ENCODE measurements at places on chromosomes 16 and 17.

DNA sequence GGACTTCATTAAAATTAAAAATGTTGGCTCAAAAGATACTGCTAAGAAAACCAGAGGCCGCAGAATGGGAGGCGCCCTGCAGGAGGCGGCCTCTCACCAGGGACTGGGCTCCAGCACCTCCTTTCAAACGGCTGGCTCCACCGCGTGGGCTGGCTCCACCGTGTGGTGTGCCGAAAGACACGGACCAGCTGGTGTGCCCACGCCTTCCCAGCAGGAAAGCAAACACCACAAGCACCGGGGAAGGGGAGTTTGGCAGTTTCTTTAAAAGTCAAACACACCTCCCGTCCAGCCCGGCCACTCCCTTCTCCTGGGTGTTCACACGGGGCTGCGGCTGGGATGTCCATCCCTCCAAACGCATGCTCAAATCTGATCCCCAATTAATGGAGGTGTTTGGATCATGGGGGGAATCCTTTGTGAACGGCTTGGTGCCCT, 13.9 kb downstream of the HAGH start:
- H3K4me3 ChIP-seq, result no peak overlapping the region
- DNase-seq, result peak; percentile 53
- no peaks in the 10 kb centered on the region for H3K27me3 ChIP-seq
- peaks cover 13% of the 10 kb centered on the region for H3K36me3 ChIP-seq

GRCh38 chr17:76337413-76337777, 16.3 kb downstream of the PRPSAP1 start:
- no peaks in the 10 kb centered on the region for H3K27me3 ChIP-seq
- no peak overlapping the region for H3K27ac ChIP-seq

DNA sequence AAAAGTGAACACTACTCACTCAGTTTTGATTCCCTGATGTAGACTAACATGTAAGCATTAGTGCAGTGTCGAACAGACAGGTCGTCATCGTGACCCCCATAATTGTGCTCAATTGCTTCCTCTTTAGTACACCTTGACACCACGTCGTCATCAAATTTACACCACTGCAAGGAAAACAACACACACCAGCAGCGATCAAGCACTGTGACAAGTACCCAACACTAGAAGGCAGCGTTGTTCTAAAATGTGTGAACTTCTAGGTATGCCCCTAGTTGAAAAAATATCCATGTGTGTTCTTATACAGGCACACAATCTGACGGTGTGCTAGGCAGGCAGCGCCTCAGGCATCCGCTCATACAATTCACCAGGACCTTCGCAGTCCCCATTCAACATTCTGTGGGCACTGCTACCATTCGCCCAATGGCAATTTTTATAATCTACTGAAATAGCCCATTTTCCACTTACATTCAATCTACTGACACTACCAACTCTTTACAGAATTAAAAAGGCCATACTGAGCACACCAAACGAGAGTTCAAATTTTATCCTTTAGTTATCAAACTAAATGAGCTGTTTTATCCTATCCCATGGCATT, 23.1 kb downstream of the LITAFD start:
- peaks cover 13% of the 10 kb centered on the region for H3K4me1 ChIP-seq
- H3K36me3 ChIP-seq, result peaks cover 75% of the 10 kb centered on the region
- H3K4me3 ChIP-seq, result no peak overlapping the region
- H3K27me3 ChIP-seq, result no peaks in the 10 kb centered on the region
- no peak for DNase-seq
- no peak overlapping the region for H3K27ac ChIP-seq

DNA sequence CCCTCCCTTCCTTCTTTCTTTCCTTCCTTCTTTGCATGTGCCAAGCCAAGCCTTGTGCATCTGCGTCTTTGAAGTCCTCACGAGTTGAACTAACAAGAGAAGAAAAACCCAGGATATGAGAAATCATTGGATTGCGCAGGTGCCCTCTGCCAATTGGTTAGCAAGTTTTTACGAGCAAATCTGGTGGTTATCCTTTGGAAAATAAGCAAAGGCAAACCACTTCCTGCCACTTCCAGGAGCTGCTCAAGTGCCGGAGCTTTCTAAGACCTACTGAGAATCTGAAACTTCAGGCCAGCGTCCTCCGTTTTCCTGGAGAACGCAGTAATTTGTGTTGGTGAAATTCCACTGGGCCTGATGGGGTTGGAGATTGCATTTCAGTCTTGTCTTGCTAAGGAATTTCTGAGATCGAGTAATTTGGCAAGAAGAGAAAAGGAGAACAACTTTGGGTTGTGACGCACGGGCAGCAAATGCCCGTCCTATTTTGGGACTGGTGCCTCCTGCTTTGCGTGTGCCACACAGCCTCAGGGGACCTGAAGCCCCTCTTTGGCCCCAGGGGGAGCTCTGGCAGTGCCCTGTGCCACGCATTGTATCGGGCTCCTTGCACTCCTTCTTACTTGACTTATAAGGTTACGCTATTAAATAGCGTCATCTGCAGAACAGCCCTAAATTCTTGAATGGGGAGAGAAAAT, 56.4 kb downstream of the CMIP start:
- H3K27me3 ChIP-seq, result no peaks in the 10 kb centered on the region
- peaks cover 5% of the 10 kb centered on the region for H3K36me3 ChIP-seq
- H3K4me1 ChIP-seq, result peaks cover 30% of the 10 kb centered on the region
- H3K4me3 ChIP-seq, result no peak overlapping the region
- DNase-seq, result no peak

GRCh38 chr17:54736573-54736972, 164.1 kb upstream of the TOM1L1 start:
- no peak overlapping the region for H3K4me3 ChIP-seq
- no peaks in the 10 kb centered on the region for H3K36me3 ChIP-seq
- H3K4me1 ChIP-seq, result no peaks in the 10 kb centered on the region
- no peaks in the 10 kb centered on the region for H3K27me3 ChIP-seq
- no peak for DNase-seq

DNA sequence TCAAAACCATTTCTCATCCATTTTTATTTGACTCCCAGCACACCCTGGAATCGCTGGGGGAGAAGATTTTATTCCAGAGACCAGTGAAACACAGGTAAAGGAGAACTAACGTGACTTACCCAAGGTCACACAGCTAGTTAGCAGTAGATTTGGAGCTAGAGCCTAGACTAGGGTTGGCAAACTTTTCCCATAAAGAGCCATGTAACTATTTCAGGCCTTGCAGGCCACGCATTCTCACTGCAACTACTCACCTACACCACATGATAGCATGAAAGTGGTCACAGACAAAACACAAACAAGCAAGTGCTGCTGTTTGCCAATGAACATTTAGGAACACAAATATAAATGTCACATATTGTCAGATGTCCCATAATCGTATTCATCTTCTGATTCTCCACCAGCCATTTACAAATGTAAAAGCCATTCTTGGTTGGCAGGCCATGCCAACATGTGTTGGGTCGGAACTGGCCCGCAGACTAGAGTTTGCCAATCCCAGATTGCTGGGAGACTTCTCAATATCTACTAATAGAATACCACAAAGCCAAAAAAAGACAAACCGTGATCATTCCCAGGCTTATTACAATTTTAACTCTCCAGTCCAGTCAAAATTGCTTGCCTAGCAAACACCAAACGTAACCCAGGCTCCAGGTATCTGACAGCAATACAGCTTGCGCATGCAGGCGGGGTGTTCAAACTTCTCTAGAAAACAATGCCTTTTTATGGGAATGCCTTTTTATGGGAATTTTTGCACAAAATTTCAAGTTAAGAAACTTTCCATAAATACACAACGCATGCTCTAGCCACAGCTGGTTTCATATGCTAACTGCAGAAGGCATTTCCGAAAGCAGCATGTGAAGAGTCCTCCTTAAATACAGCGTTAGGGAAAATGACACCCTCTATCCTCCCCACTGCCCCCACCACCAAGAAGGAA, 20.9 kb downstream of the ZFHX3 start:
- no peaks in the 10 kb centered on the region for H3K4me1 ChIP-seq
- no peak overlapping the region for H3K27ac ChIP-seq
- H3K27me3 ChIP-seq, result peaks cover 2% of the 10 kb centered on the region
- no peak overlapping the region for H3K4me3 ChIP-seq

DNA sequence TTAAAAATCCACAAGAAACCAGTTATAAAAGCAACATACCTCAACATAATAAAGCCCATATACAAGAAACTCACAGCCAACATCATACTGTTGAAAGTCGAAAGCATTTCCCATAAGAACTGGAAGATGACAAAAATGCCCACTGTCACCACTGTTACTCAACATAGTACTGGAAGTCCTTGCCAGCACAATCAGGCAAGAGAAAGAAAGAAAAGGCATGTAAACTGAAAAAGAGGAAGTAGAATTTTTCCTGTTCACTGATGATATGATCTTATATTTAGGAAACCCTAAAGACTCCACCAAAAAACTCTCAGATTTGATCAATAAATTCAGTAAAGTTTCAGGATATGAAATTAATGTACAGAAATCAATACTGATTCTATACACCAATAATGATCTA, 45.1 kb downstream of the AHSP start:
- H3K4me3 ChIP-seq, result no peak overlapping the region
- H3K36me3 ChIP-seq, result peaks cover 2% of the 10 kb centered on the region
- DNase-seq, result no peak
- H3K27me3 ChIP-seq, result peaks cover 24% of the 10 kb centered on the region
- peaks cover 4% of the 10 kb centered on the region for H3K4me1 ChIP-seq

DNA sequence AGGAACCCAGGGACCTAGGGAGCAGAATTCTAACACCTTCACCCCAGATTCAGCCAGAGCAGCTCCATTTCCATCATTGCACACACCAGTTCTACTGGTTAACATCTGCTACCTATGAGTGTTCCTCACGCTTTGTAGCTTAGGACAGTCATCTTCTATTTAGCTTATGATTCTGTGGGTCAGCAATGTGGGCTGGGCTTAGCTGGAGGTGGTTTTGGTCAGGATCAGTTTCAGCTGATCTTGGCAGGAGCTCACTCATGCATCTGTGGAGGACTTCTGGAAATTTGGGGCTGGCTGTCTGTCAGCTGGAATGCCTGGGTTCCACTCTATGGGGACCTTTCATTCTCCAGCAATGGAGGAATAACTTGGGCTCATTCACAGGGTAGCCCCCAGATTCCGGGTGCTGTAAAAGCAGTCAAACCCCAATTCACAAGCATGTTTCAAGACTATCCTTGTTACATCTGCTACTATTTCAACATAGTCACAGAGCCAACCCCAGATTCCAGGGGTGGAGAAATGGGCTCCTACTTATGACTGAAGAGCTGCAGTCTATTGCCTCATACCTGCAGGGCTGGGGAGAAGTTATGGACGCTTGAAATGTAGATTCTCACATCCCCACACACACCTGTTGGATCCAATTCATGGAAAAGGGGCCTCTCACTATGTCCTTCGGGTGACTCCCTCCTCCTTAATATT, 3.4 kb upstream of the HP start:
- H3K36me3 ChIP-seq, result no peaks in the 10 kb centered on the region
- H3K27me3 ChIP-seq, result peaks cover 3% of the 10 kb centered on the region
- H3K4me3 ChIP-seq, result no peak overlapping the region
- no peak overlapping the region for H3K27ac ChIP-seq
- H3K4me1 ChIP-seq, result no peaks in the 10 kb centered on the region
- no peak for DNase-seq

- peaks cover 22% of the 10 kb centered on the region for H3K36me3 ChIP-seq
- no peaks in the 10 kb centered on the region for H3K27me3 ChIP-seq
- no peak overlapping the region for H3K27ac ChIP-seq
- no peak overlapping the region for H3K4me3 ChIP-seq
These were observed 111.3 kb downstream of the TRIM37 start for GRCh38 chr17:58995247-58995940.

GRCh38 chr16:82631701-82632685, 5.2 kb downstream of the CDH13 start:
- H3K36me3 ChIP-seq, result no peaks in the 10 kb centered on the region
- peaks cover 5% of the 10 kb centered on the region for H3K4me1 ChIP-seq
- H3K27me3 ChIP-seq, result peaks cover 47% of the 10 kb centered on the region

GRCh38 chr16:27463741-27464591, 62.0 kb downstream of the IL21R start:
- no peak overlapping the region for H3K4me3 ChIP-seq
- H3K36me3 ChIP-seq, result peaks cover 27% of the 10 kb centered on the region
- peaks cover 2% of the 10 kb centered on the region for H3K4me1 ChIP-seq
- no peak for DNase-seq
- H3K27me3 ChIP-seq, result no peaks in the 10 kb centered on the region
- peak overlapping the region; percentile 63 for H3K27ac ChIP-seq

DNA sequence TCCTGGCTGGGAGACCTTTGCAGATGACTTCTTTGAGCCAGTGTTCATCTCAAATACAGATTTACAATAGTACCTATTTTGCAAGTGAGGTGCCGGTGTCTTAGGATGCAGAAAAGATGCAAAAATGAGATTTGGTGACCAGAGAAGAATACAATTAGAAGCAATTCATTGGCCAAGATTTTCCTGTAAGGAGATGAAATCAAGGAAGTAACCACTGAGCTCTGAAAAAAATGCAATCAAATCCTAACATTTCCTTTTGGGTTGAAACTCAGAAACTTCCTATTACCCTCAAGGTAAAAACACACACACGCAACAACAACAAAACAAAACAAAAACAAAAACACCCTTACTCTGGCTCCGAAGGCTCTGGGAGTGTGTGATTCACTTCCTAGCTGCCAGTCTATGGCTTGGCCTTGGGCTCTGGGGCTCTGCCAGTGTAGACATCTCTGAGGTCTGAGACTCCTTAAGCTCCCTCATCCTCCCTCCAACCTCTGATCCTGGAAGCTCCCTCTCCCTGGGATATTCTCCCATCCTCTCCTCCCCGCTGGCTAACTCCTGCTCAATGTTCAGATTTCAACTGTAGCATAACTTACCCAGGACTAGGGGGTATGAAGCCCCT, 16.8 kb upstream of the MT4 start:
- H3K36me3 ChIP-seq, result no peaks in the 10 kb centered on the region
- DNase-seq, result no peak
- H3K4me1 ChIP-seq, result peaks cover 11% of the 10 kb centered on the region
- H3K27ac ChIP-seq, result no peak overlapping the region

- H3K27ac ChIP-seq, result no peak overlapping the region
- no peak overlapping the region for H3K4me3 ChIP-seq
- DNase-seq, result no peak
These were observed 80.5 kb downstream of the TEX14 start for GRCh38 chr17:58611331-58611730.

- H3K27ac ChIP-seq, result no peak overlapping the region
- H3K4me3 ChIP-seq, result no peak overlapping the region
- no peaks in the 10 kb centered on the region for H3K36me3 ChIP-seq
- H3K27me3 ChIP-seq, result no peaks in the 10 kb centered on the region
- H3K4me1 ChIP-seq, result no peaks in the 10 kb centered on the region
- DNase-seq, result no peak
These were observed 971.7 kb downstream of the CDH11 start for GRCh38 chr16:64150193-64150592.

- DNase-seq, result no peak
- peaks cover 17% of the 10 kb centered on the region for H3K36me3 ChIP-seq
- no peaks in the 10 kb centered on the region for H3K27me3 ChIP-seq
These were observed 98.6 kb downstream of the BANP start for GRCh38 chr16:88049561-88050545.
